ENCODE measurements at places on chromosomes 4 and X.
A peak's percentile ranks its signal among the peaks of the same experiment; 100 is the strongest.

- no peak for ATAC-seq
These were observed 16.4 kb downstream of the TMEM31 start for GRCh38 chrX:103727115-103727514.

GRCh38 chr4:105186701-105187161 lies 40.1 kb downstream of the TET2 start:
- ATAC-seq: no peak

DNA sequence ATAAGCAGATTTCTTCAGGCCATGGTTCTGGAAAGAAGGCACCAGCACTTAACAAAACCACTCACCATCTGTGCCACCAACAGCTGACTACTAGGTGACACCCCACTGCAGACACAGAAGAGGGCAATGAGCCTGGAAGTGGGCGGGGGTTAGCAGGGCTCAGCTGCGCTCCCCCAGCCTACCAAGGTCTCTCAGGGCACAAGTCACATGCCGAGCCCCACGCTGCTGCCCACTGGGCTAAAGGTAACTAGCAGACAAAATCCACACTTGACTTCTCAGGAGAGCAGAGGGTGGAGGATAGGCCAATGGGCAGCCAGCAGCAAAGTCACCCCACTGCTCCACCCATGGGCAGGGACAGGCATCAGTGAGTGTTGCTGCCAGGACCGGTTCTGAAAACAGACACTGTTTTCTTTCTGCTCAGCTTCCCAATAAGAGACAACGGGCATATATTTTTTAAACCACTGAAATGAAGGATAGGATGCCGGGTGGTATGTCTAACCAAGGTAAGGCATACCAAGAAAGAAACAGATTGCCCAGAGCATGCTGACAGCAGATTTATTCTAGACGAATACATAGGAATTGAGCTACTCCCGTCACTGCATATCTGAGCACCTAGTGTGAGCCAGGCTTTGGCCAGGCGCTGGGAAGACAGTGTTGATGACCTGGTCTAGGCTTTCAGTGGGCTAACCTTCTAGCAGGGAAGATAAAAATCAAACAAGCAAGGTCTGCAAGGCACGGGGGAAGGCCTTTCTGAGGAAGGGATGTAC lies 20.1 kb downstream of the ACSL1 start:
- peak; percentile 36 for ATAC-seq

- ATAC-seq: no peak
These were observed 123.5 kb downstream of the PPARGC1A start for GRCh38 chr4:23766344-23766743.

- peak; percentile 64 for ATAC-seq
These were observed 119.4 kb downstream of the AKAP4 start for GRCh38 chrX:50081282-50081889.

- no peak for ATAC-seq
These were observed 4.1 kb upstream of the SOX3 start for GRCh38 chrX:140508958-140509357.

DNA sequence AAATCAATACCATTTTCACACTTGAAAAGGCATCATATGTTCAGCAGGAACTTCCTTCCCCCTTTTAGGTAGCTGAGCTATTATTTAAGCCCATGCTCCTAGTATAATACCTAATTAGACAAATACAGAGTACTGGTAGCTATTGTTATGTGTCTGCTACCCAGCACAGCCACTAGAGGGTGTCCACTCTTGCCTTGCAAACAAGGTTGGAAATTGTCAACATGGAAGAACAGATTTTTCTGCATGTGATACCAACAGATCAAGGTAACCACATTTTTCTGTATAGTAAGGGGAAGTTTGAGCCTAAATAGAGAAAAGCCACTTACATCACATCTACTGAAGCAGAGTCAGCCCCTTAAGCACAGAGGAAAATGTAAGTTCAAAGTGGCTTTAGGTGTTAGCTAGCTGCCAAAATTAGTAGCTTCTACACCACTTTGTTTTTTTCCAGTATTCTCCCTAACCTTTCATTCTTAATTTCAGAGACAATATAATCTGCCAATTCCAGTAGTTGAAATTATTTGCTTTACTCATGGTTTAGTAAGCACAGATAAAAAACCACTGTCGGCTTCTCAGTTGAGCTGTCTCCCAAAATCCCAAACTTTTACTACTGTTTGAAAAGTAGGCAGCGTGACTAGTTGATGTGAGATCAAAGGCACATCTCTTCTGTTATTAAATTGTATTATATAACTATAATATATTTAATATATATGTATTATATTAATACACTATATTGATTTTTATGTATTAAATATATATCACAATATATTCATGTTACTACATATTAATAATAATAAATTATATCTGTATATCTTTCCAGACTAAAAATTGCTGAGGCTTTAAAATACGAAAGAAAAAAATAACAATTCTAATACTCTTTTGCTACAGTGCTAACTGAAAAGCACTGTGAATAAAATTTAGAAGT lies 38.2 kb downstream of the EDNRA start:
- ATAC-seq: peak; percentile 73

- peak; percentile 29 for ATAC-seq
These were observed 4.9 kb upstream of the TLR8 start for GRCh38 chrX:12901486-12901885.

DNA sequence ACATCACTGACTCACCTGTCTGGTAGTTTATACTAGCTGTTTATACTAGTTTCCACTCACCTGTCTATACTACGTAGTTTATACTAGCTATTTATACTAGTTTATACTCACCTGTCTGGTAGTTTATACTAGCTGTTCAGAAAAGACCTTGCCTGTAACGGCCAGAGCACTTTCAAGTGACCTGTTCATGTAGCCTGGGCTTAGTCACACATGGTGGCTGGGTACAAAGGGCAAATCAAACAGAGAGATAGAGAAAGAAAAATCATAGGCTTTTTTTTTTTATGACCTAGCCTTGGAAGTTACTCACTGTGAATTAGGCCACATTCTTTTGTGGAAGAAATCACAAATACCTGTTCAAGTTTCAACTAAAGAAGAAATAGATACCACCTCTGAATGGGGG lies 30.7 kb upstream of the SPANXN4 start:
- no peak for ATAC-seq

DNA sequence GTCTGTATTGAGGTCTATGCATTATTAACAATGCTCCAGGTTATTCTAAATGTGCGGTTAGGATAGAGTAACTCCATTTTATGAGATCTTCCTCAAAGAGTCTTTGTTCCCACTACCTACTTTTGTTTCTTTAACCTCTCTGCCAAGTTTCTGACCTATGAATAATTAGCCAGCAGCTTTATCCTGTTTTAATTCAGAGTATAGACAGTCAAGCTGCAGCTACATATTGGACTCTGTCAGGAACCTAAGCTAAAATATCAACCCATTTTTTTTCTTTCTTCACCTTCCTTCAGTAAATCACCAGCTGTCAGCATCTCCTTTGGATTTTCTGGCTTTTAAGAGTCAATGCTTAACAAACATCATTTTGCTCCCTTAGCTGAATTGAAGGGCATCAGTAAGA lies 72.3 kb downstream of the TMEM47 start:
- no peak for ATAC-seq

- no peak for ATAC-seq
These were observed 57.9 kb upstream of the HPSE start for GRCh38 chr4:83392562-83392961.

DNA sequence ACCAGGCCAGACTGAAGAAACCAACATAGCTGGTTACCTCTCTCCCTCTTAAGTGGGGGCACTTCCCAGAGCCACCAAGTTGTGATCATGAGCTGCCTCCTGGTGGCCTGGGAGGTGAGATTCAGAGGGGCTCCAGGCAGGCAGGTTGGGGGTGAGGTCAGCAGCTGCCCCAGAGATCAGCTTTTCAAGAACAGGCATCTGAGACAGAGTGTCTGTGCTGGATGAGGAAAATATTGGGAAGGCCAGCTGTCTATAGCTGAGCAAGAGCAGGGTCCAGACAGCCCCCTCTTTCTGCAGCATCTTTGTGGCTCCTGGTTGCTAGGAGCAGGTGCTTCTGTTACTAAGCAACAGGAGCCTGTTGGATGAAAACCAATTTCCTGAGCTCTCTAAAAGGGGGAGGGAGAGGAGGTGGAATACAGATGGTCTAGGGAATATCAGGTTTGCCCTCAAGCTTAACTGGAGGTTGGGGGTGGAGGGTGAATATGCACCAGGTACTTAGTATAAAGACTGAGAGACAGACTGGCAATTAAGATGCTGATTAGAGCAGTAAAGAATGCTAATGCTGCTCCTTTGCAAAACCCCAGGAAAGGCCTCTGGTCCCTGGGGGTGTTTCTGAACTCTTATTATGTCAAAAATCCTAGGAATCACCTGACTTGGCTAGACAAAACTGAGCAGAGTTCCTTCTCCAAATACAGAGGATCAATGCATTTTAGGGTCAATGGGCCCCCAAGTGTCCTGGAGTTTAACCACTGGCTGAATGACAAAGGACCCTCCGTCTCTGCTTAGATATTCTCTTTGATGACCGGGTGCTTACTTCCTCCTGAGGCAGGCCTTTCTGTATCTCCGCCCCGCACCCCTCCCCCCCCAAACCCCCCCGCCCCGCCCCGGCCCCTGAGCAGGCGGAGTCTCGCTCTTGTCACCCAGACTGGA lies 21.4 kb downstream of the ZCCHC13 start:
- no peak for ATAC-seq

DNA sequence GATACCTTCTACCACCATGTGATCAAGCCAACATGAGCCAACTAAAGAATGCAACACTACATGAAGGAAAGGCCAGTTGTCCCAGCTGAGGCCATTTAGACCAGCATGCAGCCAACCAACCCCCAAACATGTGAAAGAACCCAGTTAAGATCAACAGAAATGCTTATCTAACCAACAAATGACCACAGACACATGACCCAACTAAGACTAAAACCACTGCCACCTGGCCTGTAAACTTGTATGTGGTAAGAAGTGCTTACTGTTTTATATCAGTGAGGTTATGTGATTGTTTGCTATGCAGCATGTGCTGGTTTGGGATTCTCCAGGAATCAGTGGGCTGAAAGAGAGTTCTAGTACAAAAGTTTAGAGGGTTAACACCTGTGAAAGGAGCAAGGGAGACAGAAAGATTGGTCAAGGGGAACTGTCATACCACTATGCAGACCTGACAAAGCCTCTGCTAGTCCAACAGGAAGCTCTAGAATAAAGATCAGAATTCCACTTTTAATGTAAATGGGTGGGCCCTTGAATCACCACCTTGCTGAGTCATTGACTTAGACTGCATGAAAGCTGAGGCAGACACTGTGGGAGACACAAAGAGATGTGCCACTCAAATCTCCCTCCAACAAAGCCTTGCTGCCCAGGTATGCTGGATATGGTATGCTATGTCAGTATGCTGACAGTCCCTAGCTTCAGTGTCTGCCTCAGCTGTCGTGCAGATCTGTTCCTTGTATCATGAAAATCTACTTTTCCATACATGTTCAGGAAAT lies 6.1 kb upstream of the SH3D19 start:
- no peak for ATAC-seq

GRCh38 chrX:23788521-23788920 lies 5.5 kb downstream of the SAT1 start:
- ATAC-seq: no peak

- no peak for ATAC-seq
These were observed 240.0 kb downstream of the GPC3 start for GRCh38 chrX:133745349-133745748.

DNA sequence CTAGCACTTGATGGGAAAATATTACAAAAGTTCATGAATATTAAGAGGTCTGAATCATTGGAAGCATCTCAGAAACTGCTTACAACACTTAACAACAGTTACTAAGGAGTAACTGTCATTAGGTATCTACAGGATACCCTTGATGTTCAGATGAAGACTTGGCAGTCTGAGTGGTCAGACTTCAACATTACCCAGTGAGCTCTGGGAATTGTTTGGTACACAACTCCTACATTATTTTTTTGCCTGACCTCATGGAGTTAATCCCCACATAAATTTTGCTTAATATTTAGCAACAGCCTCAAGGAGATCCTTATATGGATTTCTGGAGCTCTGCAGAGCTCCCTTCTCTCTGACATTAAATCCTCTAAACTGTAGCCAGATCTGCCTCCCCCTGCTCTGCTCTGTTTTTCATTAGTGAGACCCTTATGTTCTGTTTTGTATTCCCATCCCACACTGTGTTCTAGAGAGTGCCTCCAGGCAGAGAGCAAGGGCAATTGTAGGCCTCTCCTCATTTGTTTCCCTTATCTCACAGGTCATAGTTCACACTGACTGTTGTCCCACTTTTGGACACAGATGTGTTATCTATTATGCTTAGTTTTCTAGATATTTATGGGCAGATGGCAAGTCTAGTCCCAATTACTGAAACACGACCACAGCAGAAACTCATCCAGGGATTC lies 368.8 kb downstream of the GASK1B start:
- ATAC-seq: peak; percentile 80
